ENCODE measurements at places on chromosomes 7 and 10. TPM values are rescaled to one million over a fixed set of nuclear protein-coding genes. Genes with fewer than 3 reads are reported as not detected.

Gene MEOX2
- not detected for total RNA-seq

Gene MMD2
- total RNA-seq = not detected

Gene GJC3
- total RNA-seq = 0.29 TPM

DNA sequence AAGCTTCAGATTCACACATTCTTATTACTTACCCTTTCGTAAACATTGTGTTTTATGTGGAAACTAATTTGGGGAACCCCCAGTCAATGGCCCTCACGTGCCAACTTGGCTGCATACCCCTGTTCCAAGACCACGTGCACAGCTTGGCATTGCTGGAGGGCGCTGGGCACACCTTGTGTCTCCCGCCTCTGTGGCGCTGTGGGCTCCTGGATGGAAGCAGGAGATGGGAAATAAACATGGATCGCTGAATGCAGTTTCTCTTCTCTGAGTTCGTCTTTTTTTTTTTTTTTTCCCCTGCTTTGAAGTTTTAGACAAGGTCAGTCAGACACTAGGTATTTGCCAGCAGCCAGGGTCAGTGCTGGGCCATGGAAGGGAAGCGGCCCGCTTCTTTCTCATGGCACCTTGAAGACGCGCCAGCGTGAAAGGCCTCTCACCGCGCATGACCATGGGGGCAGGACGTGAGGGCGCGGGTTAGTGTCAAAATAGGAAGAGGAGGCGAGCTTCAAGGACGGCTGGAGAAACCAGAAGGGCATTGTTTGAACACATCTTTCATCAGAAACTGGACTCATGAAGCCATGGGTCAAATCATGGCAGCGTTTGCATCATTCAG is 27.3 kb downstream of the BNIP3 start:
- DNase-seq = no peak

DNA sequence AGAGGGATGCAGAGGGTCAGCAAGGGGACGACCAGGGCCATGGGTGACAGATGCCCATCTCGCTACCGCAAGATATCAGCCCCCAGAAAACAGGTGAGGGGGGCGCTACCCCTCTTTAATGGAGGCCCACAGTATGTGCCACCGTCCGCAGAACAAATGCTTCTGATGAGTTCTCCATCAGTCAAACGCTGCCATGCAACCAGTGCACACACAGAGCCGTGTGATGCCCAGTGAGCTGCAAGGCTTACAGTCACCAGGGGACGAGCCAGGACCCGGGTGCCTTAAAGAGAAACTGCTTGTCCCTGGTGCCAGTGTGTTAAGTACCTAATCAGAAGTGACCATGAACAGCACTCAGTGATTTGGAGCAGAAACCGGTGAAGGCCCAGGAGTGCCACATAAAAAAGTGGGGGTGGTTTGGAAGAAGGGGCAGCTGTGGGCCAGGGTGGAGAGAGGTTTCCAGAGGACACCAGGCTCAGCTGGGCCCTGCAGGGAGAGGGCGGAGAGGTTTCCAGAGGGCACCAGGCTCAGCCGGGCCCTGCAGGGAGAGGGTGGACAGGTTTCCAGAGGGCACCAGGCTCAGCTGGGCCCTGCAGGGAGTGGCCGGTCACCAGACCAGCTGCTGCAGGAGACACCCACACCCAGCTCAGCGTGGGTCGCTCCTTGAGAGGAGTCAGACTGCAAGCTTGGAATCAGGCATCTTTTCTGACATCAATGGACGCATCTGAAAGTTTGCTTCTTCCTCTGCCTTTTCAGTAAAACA is 50.9 kb downstream of the TCERG1L start:
- DNase-seq = no peak

- no peak for DNase-seq
Measured at GRCh38 chr10:63489838-63490237, 24.1 kb upstream of the JMJD1C start.

DNA sequence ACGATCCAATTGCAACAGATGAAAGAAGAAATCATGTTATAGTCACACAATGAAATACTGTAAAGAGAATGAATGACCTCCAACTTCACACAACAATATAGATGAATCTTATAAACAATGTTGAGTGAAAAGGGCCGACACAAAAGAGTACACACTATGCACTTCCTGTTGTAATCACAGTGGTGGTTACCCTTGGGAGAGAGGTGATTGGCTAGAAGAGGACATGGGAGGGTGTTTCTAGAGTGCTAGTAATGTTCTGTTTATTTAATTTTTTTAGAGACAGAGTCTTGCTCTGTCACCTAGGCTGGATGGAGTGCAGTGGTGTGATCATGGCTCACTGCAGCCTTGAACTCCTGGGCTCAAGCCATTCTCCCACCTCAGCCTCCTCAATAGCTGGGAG is 82.5 kb downstream of the NDUFB2 start:
- no peak for DNase-seq

DNA sequence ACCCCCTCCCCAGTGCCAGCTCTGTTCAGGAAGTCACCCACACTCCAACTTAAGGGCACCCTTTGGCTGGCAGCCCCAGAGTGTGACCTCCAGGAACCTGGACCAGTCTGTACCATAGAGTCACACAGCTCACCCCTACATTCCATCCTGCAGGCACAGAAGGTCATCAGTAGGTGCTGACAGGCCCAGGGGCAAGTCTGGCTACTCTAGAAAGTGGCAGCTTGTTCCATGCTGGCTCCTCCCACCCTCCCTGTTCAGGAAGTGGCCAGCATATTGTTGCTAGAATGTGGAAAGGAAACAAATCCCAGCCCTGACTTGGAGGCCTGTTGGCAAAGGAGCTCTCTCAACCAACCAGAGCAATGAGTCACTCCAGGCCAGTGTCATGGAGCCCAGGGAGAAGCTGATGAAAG is 3.2 kb upstream of the NCOA4 start:
- DNase-seq = peak; percentile 32

GRCh38 chr10:112526139-112526538 is 79.1 kb downstream of the VTI1A start:
- DNase-seq = no peak

- DNase-seq = peak; percentile 43
Measured at GRCh38 chr10:132942101-132943057, at the start of gene CFAP46. CFAP46 (minus strand) TSS chr10:132942570; CDS start chr10:132942484, 86 bp downstream.

- DNase-seq = no peak
Measured at GRCh38 chr10:42896735-42897134, 114.1 kb downstream of the BMS1 start.

GRCh38 chr7:76260171-76260703 is 42.2 kb upstream of the HSPB1 start:
- peak; percentile 86 for DNase-seq
